Activated CD4-positive, alpha-beta T cell treated with anti-CD3 and anti-CD28 coated beads, Interleukin-2, amount 50 U/mL, for 48 hours (primary cell): ENCODE measurements at places on chromosomes 2 and 18.

- DNase-seq, result no peak
Measured at GRCh38 chr2:26637811-26638310, 3.3 kb downstream of the CIB4 start.

DNA sequence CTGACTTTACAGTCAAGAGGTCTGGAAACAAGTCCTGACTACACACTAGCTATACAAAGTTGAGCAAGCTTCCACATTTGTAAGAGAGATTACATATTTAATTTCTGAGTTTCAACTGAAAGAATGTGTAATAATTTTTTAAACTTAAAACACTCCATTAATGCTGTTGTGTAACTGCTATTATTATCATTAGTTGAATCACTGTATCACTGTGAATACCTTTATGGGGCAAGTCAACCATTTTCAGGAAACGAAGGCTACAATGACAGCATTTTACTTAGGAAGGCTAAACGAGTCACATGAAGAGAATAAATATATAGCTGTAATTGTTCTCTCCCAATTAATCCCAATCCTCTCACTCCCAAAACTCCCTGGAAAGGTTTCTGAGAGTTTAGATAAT is 46.3 kb downstream of the TRIP12 start:
- no peak for DNase-seq

GRCh38 chr18:48292229-48292628 is 117.0 kb downstream of the ZBTB7C start:
- no peak for DNase-seq

- DNase-seq, result no peak
Measured at GRCh38 chr18:42137693-42138375, 182.8 kb downstream of the PIK3C3 start.

DNA sequence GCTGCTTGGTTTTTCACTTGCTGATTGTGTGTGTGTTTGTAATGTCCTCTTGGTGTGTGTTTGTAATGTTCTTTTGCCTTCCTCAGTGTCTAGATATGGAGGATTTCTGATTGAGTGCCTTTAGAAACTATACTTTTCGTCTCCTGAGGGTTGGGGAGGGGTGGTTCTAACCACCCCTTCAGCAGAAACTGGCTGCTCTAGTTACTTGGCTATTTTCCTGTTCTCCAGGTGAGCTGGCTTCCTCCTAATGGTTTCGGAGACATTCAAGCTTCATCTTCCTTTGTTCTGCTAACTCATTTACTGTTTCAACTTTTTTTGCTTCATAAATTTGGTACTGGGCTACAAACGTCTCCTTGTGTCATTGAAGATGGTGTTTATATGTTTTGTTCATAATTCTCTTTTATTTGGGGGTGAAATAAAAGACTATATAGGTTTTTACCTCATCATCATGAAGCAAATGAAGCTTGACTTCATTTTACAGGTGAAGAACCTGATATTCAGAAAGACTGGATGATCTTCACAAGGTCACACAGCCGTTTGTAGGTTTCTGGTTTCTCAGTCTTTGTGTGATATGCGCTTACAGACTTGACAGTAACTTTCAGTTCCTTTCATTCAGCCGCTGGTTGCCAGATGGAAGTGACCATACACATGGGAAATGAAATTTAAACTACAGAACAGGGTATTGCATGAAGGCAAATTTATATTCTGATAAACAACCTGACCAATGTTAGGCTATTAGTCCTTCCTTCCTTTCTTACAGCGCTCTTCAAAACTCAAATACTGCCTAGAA is 238.5 kb downstream of the GALR1 start:
- DNase-seq, result no peak

DNA sequence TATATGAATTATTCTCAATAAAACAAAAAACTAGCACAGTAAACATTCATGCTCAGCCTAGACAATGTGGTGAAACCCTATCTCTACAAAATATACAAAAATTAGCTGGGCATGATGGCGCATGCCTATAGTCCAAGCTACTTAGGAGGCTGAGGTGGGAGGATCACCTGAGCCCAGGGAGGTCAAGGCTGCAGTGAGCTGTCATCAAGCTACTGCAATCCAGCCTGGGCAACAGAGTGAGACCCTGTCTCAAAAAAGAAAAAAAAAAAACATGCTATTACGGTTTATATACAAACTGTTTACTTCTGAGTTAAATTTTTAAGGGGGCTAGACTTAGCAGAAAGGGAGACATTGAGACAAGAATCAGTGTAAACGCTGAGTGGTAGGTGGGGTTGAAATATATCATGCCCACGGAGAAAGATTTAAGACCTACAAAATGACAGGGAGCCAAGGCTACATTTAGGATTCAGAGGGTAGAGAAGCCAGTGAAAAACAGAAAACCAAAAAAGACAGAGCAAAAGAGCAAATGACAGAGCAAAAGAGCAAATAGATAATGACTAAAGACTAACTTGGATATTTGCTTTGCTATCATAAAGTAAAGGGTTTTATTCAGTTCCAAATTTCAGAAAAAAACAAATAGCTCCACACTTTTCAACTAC is 7.5 kb downstream of the TTC32 start:
- DNase-seq, result no peak

GRCh38 chr18:55748227-55748738 is 160.3 kb upstream of the TCF4 start:
- no peak for DNase-seq

DNA sequence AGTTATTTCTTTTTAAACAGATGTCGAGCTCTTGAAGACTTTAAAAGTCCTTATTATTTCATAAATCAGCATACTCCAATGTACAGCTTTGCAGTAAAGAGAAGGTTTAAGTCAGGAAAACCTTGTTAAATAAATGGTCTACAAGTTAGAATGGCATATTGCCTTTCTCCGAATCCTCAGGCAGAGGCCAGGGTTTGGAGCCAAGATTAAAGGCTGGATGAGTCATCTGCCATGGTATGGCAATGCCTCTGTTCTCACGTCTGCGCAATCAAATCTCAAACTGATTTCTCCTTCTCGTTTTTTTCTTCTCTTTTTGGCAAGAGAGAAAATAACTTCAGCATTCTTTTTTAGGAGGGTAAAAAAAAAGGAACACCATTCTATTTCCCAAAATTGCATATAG is 5.6 kb upstream of the KCNJ3 start:
- no peak for DNase-seq

DNA sequence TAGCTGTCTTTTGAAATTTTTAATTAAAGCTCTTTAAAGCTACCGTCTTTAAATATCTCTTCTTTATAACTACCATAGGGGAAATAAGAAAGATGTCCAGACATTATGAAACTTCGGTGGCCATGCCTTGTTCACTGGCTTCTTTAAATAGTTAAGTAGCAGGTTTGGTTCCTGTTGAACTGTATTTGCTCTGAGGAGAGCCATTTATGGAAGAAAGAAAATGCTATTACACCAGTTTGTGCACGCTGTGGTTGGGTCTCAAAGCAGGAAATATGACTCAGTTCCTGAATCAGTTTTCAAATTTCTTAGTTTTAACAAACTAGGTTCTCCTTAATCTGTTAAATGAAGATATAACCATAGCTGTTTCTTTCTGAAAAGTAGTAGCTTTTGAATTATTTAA is 12.2 kb downstream of the ARPC2 start:
- peak; percentile 39 for DNase-seq

DNA sequence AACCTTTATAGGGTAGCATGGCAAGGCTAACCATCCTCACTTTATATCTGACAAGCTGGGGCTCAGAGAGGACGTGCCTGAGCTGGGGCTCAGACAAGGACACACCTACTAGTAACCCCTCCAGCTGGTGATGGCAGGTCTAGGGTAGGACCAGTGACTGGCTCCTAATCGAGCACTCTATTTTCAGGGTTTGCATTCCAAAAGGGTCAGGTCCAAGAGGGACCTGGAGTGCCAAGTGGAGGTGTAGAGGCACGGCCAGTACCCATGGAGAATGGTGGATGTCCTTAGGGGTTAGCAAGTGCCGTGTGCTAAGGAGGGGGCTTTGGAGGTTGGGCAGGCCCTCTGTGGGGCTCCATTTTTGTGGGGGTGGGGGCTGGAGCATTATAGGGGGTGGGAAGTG is 1.2 kb upstream of the DES start:
- DNase-seq, result no peak

DNA sequence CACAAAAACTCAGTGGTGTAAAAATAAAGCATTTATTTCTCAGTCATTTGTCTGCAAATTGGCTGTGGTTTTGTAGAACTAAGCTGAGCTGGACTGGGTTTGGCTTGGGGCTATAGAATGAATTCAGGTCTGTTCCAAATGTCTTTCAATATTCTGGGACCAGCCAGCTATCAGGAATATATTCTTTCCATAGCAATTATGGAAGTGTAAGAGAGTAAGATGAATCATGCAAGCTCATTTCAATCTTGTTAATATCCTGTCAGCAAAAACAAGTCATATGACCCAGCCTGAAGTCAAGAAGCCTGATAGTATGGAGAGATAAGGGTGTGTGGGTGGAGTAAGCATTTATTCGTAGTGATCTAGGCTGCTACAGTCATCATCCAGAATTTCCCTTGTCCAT is 481.0 kb upstream of the CDH2 start:
- no peak for DNase-seq

GRCh38 chr18:58670404-58671110 is 708 bp upstream of the MALT1 start:
- DNase-seq, result no peak

DNA sequence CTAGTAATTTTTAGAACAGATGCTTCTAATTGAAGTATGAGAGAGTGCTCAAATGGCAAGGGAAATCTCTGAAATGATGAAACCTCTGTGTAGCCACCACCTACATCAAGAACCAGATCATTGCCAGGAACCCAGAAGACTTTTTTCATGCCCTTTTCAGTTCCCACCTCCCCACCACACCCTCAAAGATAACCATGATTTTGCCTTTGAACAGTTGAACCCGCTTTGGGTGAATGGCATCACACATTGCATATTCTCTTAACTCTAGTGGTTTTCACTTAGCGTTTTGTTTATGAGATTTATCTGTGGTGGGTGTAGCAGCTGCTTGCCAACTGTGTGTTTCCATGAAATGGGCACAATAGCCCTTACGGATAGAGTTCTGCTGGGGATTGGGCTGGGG is 142.9 kb upstream of the HDAC4 start:
- no peak for DNase-seq

GRCh38 chr2:69830045-69830905 is 815 bp downstream of the GMCL1 start:
- DNase-seq, result peak; percentile 37

- DNase-seq, result no peak
Measured at GRCh38 chr2:9141091-9141667, 65.4 kb upstream of the ASAP2 start.

DNA sequence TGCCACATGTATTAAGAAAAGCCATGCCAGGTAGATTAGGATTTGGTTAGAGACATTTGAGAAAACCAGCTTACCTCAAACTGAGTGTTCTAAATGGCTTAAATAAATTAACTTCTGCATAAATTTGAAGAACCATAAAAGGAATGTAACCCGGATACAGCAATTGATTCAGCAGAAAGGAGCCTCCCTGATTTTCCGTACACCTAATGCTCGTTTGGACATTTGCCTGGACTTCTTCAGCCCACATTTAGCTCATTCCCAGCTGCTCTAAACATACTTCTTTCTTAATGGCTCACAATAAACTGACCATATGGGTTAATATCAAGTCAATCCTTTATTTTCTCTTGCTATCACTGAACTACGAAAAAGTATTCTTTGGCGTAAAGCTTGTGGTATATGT is 392.4 kb downstream of the ZNF516 start:
- no peak for DNase-seq

- DNase-seq, result peak; percentile 78
Measured at GRCh38 chr2:178914259-178914849, 107.1 kb upstream of the TTN start.

DNA sequence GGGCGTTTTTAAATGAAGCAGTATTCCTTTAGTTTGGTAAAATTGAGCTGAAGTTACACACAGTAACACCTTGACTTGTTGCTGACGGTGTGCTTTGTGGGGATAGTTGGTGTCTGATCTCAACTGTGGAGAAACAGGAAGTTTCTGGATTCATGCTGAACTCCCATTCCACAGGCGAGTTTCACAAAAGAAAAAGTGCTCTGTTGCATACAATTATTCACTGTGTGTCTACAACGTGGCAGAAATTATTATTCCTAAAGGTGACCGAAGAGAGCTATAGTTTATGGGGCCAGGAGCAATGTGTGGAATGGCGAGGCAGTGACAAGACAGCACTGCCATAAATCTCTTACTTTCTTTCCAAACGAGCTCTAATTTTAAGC is 463 bp upstream of the CABYR start:
- DNase-seq, result no peak

GRCh38 chr18:31575515-31576257 is 16.0 kb upstream of the TTR start:
- no peak for DNase-seq

DNA sequence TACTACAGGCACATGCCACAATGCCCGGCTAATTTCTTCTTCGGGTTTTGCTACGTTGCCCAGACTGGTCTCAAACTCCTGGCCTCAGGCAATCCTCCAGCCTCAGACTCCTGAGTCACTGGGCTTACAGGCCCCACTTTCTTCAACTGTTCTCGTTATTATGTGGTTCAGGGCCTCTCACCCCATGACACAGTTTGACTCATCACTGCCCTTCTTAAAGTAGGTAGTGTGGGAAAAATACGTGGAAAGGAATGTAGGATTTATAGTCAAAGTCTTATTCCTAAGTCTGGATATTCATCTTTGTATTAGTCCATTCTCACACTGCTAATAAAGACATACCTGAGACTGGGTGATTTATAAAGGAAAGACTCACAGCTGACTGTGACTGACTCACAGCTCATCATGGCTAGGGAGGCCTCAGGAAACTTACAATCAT is 19.4 kb downstream of the CENPA start:
- no peak for DNase-seq

DNA sequence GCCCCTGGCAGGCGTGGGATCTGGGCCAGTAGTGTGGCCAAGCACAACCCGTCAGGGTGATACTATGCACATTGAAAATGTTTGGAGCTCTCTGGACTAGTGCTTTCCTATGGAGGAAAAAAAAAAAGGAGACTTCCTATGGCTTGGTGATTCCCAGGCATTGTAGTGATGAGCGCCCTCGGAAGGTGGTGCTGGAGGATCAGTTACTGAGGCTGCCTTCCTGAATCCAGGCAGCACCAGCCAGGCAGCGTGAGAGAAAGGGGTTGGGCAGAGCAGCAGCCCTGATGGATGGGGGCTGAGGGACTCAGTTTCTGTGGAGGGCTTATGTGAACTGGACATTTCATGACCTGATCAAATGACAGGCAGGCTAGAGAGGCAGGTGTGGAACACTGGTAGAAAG is 70.9 kb downstream of the CHRNA1 start:
- DNase-seq, result no peak

DNA sequence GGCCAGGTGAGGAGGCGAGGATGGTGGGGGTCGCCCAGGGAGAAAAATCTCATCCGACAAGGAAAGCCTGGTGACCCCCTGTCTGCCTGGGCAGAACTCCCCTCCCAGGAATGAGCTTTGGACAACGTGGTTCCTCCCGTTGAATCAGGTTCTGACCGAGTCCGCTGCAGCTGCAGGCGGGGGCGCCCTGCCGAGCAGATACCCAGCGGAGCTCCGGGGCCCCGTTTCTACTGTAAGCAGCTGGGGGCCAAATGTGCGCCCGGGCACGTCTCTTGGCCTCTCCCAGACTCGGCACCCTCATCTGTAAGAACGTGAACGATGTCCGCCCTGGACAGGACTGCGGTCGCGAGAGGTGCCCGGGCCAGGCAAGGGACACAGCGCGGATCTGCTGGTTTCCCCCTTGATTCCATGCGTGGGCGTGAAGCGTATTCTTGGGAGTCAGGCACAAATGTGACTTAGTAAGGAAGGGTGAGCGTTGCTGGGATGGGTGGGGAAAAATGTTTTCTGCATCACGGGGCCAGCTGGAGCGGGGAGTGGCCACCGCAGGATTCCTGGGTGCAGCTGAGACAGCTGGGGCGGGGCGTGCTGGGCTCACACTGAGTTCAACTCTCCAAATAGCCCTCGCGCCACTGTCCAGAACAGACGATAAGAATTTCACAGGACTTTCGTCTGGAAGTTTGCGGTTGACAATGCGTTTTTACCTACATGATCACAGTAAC is 20.2 kb upstream of the TUBB6 start:
- DNase-seq, result no peak
